ENCODE measurements at places on chromosomes 4 and X.

GRCh38 chrX:28278251-28278650, 297.0 kb upstream of the DCAF8L1 start:
- no peak for DNase-seq

GRCh38 chr4:72410158-72410557, 158.9 kb downstream of the ADAMTS3 start:
- no peak for DNase-seq

DNA sequence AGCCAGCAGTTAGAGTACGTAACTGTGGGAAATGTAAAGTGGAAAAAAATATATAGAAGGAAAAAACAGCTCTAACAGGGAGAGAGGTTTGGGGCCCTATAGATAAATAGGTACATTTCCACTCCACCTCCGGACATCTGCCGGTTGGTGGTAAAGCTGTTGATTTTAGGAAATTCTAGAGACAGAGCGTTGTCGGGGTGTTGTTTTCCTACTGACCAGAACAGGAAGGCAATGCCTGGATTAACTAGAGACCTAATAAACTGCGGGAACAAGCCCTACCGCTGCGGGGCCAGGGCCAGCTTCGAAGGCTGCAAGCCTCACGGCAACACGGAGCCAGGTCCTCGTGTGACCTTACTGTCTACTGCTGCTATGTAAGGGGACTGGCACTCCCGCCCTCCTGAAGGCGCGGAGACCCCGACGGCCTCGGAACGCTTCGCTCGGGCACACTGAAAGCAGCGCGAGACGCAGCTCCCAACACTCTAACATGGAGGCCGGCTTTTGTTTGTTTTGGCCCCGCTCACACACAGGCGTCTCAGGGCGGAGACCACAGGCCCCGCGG, 702 bp upstream of the CDKN2AIP start:
- DNase-seq, result peak; percentile 20

- DNase-seq, result no peak
Observed at GRCh38 chr4:80112236-80112635, 39.2 kb upstream of the ANTXR2 start.

Data from activated CD4-positive, alpha-beta T cell treated with anti-CD3 and anti-CD28 coated beads, Interleukin-2, amount 50 U/mL, for 4 hours (primary cell).